ENCODE measurements at places on chromosomes 5 and 9.

DNA sequence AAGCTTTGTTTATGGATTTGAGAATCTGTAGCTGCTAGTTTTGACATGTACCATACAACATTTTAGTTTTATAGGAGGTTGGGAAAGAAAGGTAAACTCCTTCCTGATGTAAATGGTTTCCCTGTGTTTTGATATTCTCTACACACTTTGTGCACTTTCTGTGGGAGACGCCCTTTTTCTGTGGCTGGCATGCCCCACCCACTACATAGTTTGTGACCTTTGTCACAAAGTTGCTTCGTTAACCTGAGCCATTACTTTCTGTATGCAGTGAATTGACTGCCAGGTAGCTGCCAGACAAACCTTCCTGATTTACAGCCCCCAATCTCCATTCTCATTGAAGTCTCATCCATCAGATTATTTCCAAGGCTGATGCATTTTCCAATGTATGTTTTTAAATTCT is 90.6 kb downstream of the NLN start:
- DNase-seq: no peak

GRCh38 chr5:78855026-78855425 is 130.1 kb downstream of the ARSB start:
- DNase-seq: no peak

DNA sequence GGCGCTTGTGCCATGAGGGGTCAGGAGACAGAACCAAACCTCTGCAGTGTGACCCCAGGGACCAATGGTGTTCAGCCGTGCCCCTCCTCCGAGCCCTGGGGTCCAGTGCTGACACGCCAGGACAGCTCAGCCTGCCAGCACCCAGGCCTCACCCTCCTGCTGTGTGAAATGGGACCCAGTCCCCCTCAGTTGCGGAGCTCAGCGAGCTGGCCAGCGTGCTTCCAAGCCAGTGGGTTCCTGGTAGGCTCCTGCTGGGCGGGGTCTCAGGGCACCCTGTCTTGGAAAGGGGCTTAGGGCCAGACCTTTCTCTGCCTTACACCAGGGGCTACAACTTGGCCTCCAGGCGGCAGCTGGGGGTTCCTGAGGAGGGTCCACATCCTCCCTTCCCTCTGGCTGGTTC is 4.4 kb downstream of the RNF44 start:
- DNase-seq: no peak

DNA sequence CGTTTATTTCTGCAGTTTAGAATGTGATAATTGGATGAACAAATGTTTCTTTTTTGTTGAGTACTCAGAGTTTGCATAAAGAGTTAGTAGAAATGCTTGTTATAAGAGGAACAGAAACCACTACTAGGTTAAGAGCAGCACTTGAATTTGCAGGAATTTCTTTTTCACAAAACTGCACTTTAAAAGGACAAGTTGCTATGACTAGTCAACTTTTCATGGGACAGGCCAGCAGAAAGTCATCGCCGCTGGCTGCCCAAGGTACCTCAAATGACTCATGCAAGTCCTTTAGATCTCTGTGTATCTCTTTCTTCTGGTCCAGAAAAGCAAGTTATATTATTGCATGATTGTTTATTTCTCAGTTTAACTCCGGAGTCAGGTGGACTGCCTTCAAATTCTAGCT is 97.3 kb upstream of the HMHB1 start:
- DNase-seq: peak; percentile 44

GRCh38 chr9:101397746-101398067 is 711 bp downstream of the MRPL50 start:
- peak; percentile 14 for DNase-seq

GRCh38 chr5:140035881-140036280 is 7.2 kb downstream of the NRG2 start:
- DNase-seq: no peak

DNA sequence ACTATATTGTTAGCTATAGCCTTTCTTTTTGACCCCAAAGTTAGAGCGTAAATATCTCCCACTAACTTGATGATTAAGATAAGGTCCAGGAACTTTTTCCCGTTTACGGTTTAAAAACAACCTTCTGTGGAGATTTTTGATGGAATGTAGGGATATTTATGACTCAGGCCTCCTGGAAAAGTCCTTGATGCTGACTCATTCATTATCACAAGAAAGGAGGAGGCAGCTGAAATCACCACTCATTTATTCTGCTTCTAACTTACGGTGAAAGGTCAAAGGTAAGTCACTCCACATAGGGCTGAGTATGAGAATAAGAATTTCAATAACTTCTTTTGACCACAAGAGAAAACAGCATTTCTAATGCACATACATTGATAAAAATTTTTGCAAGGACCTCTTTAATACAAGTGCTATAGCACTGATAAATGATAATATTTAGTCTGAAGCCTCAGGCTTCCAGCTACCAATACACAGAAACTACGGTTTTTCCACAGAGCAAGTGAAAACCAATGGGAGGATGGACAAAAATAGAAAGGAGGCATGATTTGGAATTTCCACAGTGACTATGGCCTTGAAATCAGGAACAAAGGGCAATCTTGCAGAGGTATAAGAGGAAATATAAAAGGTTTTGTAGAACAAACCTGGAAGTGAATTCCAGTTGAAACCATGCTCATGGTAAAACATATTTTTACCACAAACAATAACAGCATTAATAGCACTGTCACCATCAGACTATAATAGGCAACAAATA is 146.5 kb downstream of the PPP2R2B start:
- no peak for DNase-seq

DNA sequence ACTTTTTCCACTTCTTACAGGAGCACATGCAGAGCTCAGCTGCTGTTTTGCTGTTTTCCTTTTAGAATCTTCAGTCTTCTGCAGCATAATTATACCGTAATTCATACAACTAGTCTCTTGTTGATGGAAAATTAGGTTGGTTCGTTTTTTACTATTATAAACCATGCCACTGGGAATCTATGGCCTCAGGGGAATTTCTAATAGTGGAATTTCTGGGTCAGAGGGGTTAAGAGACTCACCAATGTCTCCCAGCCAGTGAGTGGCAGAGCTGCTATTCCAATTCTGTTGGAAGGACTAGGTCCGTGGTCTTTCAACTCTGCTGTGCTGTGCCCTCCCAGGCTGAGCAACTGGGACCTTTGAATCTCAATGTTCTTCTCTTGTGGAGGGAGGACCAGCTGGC is 282.5 kb downstream of the ZSWIM6 start:
- no peak for DNase-seq

DNA sequence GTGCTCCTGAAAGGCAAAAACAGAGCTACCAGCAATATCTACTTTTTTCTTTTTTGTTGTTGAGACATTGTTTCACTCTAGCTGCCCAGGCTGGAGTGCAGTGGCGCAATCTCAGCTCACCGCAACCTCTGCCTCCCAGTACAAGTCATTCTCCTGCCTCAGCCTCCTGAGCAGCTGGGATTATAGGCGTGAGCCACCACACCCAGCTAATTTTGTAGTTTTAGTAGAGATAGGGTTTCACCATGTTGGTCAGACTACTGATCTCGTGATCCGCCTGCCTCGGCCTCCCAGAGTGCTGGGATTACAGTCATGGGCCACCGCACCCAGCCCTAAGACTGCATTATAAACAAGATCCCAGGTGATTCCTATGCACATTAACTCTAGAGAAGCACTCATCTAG is 17.0 kb downstream of the PLPP1 start:
- no peak for DNase-seq

GRCh38 chr5:61496446-61496845 is 164.4 kb downstream of the ZSWIM6 start:
- DNase-seq: no peak

GRCh38 chr5:81265101-81265500 is 32.0 kb downstream of the CKMT2 start:
- DNase-seq: no peak

- DNase-seq: no peak
Observed at GRCh38 chr9:68966496-68966944, 47.4 kb downstream of the PRKACG start.

DNA sequence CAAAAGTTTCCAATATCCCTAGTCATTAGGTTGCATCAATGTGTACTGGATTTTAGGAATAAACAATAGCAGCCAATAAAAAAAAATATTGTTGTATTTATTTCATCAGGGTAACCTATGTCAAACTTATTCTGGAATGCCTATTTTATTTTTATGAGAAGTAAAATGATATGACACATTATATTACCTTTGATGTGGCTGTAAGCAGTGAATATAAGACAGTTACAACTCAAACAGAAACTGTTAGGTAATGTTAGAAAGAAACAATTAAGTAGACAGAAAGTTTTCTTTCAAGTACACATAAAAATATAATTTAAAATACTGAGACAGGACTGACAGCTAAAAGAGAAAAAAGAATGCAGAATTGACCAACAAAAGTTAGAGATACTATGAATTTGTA is 65.5 kb downstream of the GNG10 start:
- DNase-seq: no peak

- no peak for DNase-seq
Observed at GRCh38 chr5:136802383-136802782, 437.0 kb upstream of the TRPC7 start.

GRCh38 chr9:35294066-35294465 is 132.3 kb downstream of the UNC13B start:
- DNase-seq: no peak

GRCh38 chr5:65820373-65820772 is 98.4 kb downstream of the NLN start:
- DNase-seq: no peak

GRCh38 chr9:136204145-136204805 is 653 bp downstream of the LHX3 start:
- no peak for DNase-seq

- DNase-seq: no peak
Observed at GRCh38 chr5:149284501-149284900, 12.8 kb downstream of the AFAP1L1 start.

DNA sequence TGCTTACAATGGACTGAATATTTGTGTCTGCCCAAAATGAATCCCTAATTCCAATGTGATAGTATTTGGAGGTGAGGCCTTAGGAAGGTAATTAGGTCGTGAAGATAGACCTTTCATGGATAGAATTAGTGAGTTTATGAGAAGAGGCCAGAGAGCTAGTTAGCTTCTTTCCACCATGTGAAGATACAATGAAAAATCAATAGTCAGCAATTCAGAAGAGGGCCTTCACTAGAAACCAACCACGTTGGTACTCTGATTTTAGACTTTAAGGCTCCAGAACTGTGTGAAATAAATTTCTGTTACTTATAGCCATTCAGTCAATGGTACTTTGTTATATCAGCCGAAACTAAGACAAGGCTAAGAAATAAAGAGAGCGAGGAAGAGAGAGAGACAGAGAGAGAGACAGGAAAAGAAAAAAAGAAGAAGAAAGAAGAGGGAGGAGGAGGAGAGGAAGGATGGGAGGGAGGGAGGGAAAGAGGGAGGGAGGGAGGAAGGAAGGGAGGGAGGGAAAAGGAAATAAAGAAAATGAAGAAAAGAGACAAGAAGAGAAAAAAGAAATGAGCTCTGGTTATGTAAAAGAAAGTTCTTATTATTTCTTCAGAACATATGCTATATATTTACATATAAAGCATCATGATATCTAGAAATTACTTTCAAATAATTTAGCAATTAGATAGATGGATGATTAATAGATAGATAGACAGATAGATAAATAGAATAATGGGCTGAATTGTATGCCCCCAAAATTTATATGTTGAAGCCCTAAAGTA is 1725.3 kb downstream of the EFNA5 start:
- DNase-seq: no peak

- no peak for DNase-seq
Observed at GRCh38 chr5:136315667-136316066, 49.7 kb downstream of the TRPC7 start.

DNA sequence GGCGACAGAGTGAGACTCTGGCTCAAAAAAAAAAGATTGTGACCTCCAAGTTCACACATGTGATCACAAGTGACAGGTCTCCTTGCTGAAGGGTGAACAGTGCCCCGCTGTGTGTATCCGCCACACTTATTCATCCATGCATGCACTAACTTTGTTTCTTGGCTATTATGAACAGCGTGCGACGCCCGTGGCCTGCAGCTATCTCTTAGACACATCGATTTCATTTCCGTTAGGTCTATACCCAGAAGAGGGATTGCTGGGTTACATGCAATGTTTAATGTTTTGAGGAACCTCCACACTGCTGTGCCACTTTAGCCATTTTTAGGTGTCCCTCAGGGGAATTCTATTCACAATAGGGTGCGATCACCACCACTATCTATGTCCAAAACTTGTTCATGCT is 12.1 kb upstream of the EGFL7 start:
- no peak for DNase-seq

DNA sequence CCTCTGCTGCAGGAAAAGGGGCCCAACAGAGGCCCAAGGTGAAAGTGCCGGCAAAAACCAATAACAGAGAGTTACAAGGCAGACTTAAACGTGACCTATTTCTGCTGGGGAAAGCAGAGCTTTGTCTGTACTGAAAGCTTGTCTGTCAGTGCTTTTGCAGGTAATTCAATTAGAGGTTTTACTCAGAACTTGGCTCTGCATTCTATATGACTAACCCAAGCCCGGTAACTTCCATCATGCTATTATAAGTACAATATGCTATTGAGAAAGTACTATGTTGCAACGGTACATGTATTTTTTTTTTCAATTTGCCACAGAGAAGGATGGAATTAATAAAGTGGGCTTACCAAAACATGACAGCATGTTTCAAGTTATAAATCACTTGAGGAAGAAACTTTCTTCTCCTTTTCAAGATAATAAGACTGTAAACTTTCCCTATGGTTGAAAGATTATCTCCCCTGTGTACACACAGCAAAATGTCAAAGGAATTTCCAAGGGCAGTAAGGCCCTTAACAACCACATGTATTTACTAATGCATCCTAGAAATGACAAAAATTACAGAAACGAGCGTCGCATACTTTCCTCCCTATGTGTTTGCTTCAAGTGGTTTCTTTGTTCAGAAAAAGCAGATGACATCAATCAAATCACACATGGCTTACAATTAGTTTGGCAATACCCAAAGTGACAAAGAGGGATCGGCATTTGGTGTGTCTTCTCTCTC is 282.4 kb downstream of the EFNA5 start:
- DNase-seq: peak; percentile 53

GRCh38 chr5:58335518-58335917 is 124.4 kb downstream of the PLK2 start:
- no peak for DNase-seq

GRCh38 chr5:67752357-67752708 is 463.2 kb upstream of the PIK3R1 start:
- DNase-seq: no peak

DNA sequence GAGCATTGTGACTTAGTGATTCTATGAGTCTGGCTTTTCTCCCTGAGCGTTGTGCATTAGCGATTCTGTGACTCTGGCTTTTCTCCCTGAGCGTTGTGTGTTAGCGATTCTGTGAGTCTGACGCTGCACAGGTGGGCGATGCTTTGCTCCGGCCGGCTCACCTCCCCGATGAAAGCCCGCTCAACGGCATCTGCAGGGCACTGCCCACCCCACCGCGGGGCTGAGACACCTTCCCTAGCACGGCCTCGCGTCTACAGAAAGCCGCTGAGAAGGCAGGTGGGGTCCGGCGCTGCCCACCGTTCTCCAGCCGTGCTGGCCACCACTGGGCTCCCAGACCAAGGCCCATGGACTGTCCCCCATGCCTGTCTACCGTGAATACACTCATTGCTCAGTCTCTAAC is 12.8 kb upstream of the SLC9A3 start:
- no peak for DNase-seq

DNA sequence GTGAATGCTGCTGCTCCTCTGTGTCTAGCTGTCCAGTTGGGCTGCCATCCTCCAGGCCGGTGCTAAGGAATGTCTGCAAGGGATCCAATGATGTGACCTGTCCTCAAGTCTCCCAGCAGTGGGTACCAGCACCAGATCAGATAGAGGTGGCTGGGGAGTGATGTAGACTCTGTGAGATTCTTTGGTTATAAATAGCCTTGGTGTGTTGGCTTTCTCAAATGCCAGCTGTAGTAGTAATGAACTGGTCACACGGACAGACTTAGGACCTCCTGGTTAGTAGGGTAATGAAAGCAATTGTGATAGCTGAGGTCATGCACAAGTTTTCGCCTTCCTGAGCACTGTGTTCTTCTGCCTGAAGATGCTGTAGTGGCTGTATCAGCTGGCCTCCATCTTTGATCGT is 29.9 kb upstream of the RANBP6 start:
- DNase-seq: no peak
